ENCODE measurements at places on chromosomes 12 and 14.
A peak's percentile ranks its signal among the peaks of the same experiment; 100 is the strongest.

- DNase-seq = no peak
Measured at GRCh38 chr14:82621881-82622450, 1088.3 kb upstream of the SEL1L start.

GRCh38 chr12:104560881-104561280 is 104.1 kb downstream of the CHST11 start:
- DNase-seq = no peak

GRCh38 chr12:121005346-121005815 is 10.9 kb downstream of the C12orf43 start:
- no peak for DNase-seq

DNA sequence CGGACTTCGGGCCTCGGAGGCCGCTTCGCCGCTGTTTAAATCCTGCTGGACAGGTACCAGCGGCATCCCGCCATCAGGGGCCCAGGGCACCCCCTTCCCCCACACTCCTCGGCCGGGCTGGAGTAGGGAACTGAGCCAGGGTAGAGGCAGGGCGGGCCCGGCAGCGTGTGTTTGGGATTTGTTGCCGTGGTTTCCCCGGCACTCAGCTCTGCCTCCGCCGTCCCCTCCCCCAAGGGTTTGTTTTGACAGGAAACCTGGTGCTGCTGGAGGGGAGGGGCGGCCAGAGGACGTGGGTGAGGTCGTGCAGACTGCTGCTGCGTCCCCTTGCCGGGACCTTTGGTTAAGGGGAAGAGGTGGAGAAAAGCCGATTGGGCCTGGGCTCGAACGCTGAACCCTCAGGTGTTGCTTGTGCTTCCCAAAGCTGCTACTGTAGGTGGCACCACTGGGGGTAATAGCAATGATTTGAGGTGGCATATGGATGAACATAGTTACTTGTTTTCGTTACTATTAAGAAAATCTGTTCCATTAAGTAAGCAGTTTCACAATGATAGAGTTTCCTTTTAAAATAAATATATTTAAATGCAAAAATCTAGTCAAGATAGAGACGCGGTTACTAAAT is 778 bp downstream of the TCP11L2 start:
- no peak for DNase-seq

- no peak for DNase-seq
Measured at GRCh38 chr14:34111953-34112352, 161.1 kb upstream of the EGLN3 start.

DNA sequence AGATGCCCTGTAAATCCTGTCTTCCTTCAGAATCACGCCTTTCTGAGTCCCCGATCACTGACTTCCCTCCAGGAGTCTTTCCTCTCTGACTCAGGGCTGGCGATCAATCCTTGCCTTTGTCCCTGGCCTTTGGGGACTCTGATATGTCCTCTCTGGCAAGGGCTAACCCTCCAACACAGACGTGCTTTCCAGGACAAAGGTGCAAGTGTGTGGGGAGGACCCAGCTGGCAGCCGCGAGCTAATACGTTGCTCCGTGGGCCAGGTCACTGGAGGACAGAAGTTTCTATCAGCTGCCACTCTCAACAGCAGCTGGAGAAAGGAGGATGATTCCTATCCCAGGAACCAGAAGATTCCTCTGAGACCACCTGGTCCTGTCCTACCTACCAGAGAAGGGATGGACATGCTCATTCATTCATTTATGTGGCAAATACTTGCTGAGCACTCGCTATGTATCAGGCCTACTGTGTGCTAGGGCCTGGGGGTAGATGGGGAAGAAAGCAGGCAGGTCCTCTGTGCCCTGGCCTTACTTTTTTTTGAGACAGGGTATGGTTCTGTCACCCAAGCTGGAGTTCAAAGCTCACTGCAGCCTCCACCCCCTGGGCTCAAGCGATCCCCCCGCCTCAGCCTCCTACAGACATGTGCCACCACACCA is 8.5 kb upstream of the SCARB1 start:
- DNase-seq = no peak

GRCh38 chr14:51093371-51094281 is 1.3 kb downstream of the TRIM9 start:
- peak; percentile 50 for DNase-seq

DNA sequence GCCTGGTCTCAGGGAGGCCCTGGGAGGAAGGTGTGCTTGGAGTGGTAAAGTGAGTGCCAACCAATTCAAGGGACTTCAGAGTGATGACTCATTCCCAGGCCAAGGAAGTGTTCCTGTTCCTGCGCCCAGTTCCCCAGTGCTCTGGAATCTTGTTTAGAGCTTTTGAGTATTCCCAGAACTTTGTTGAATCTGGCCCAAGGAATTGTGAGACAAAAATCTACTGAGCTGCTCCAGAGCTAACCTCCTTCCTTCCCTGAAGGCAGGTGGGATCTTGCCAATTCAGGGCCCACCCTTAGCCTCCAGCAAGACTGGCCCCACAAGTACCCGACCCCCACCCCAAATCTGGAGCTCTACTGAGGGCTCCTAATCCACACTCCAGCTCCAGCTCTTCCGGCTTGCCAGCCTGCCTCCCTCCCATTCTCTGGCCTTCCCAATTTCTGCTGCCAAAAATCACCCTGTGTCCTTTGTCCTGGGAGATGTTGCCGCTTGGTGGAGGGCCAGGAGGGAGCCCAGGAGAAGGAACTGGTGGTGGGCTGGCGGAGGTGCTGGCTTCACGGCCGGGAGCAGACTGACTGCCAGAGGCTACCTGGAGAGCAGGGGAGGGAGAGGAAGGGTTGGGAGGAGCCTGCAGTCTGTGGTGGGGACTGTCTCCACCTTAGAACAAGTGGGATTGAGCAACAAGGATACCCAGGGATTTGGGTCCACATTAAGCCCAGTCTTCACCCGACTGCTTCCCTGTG is 2.0 kb upstream of the ATN1 start:
- peak; percentile 78 for DNase-seq

DNA sequence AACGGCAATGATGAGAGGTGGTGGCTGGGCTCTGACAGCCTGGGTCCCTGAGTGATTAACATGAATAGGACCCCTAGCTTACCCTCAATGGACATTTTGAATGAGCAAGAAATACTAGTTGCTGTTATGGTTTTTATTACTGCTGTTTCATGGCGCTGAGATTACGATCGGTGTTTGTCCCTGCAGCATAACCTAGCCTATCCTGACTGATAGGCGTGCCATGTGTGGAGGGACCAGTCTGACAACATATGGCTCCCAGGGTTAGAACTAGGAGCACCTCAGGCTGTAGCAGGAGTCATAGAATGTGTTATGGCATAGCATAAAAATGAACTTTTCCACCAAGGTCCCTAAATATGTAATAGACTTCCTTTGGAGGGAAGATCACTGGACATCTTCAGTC is 137.5 kb upstream of the HIF1A start:
- no peak for DNase-seq

DNA sequence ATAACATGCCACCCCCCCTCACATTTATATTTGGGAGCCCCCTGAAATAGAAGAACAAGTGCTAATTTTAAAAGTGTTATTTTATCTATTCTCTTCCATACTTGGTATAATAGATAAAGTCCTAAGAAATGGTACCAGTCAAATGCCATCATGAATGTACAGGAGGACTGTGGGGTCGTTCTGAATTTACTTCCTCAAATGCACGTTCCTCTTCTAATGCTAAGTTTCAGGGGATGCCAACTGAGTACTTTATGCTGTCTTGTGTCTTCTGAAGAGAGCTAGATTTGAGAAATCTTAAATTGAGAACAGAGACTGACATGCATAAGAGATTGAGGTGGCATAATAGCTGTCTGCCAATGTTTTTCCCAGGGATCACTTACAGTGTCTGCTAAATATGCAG is 59.0 kb downstream of the CFAP54 start:
- no peak for DNase-seq

- DNase-seq = no peak
Measured at GRCh38 chr12:18905134-18905533, 167.2 kb downstream of the CAPZA3 start.

DNA sequence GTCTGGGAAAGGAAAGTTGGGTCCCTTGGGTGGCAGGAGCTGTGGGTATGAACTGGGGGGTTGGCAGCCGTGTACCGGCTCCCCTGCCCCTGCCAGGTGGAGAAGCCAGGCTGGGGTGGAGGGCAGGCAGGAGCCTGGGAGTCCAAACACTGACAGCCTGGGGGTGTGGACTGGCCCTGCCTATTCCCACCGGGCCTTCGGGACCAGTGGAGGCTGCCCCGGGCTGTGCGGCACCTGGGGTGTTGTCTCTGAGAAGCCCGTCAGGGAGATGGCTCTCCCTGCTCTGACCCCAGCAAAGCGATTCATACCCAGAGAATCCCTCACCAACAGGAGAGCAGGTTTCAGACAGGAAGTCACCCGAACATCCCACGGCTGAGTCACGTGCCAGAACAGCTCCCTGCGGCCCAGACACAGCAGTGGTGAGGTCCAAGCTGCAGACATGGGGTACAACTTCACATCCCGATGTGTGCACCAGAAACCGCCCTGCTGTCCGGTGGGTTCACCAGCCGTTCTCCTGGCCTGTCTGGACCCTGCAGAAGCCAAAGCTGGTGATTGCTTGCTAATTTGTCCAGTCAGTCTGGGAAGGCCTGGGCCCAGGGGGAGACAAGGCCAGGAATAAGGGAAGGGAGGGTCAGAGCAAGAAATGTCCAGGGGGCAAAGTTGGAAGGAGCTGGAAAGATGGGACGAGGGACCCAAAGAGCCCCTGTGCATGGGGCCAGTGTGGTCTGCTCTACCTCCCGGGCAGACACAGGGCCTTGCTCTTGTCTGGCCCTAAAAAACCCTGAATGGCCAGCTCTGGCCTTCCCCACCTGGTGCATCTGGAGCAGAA is 2.1 kb upstream of the GPR132 start:
- DNase-seq = no peak

- no peak for DNase-seq
Measured at GRCh38 chr14:95260537-95261361, 59.0 kb downstream of the CLMN start.

DNA sequence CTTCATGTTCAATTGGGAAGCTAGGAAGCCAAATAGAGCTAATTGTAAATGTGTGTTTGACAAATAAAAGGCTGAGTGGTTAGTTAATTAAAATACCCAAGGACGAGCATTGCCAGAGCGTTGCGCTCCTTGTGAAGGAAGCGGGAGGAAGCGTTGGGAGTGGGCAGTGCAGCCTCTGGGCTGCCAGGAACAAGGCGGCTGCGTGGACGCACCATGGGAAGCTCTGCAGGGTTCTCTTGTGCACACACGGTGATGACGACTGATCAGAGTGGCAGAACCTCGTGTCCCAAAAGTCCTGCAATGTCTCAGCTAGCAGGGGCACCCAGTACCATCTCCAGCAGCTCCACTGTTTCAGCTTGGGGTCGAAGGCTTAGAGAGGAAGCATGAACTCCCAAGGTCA is 546.6 kb upstream of the TMEM132C start:
- no peak for DNase-seq

- no peak for DNase-seq
Measured at GRCh38 chr14:104461676-104462449, 117.7 kb upstream of the C14orf180 start.

- no peak for DNase-seq
Measured at GRCh38 chr12:50567926-50568325, 63.1 kb downstream of the DIP2B start.

DNA sequence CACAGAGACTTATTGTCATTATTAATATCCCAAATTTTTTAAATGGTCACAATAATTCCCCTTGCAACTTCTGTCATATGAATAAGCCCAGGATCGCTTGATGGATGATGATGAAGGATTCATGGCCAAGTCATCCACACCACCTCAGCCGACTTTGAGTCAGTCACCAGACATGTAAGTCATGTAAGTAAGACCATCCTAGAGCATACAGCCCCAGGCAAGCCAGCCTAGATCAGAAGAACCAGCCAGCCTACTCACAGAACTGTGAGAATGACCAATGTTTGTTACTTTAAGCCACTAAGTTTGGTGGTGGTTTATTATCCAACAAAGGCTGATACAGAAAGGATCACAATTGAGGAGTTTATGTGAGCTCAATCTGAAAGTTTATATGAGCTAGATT is 341.8 kb downstream of the NRXN3 start:
- DNase-seq = no peak

DNA sequence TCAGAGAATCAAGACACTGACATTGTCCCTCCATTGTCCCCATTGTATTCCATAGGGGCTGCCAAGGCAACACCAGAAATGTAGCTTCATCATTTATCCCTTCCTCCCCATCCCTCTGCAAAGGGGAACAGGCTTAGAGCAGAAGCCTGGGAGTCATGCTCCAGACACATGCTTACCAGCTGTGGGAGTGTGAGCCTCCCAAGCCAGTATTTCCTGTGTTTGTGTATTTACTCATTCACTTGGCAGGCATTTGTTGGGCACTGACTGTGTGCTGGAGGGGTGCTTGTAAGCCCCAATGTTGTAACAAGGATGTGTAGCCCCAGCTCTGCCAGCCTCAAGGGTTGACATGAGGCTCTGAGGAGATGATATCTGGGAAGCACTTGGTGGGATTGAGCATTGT is 46.0 kb upstream of the TCL1A start:
- no peak for DNase-seq

- DNase-seq = no peak
Measured at GRCh38 chr12:28893856-28894255, 255.2 kb upstream of the FAR2 start.

GRCh38 chr14:72644758-72645489 is 249.0 kb downstream of the DPF3 start:
- no peak for DNase-seq

GRCh38 chr14:81728447-81728846 is 194.8 kb upstream of the SEL1L start:
- DNase-seq = no peak

GRCh38 chr14:63392236-63392635 is 73.5 kb upstream of the GPHB5 start:
- DNase-seq = no peak

GRCh38 chr12:5034603-5035002 is 9.1 kb upstream of the KCNA5 start:
- no peak for DNase-seq

DNA sequence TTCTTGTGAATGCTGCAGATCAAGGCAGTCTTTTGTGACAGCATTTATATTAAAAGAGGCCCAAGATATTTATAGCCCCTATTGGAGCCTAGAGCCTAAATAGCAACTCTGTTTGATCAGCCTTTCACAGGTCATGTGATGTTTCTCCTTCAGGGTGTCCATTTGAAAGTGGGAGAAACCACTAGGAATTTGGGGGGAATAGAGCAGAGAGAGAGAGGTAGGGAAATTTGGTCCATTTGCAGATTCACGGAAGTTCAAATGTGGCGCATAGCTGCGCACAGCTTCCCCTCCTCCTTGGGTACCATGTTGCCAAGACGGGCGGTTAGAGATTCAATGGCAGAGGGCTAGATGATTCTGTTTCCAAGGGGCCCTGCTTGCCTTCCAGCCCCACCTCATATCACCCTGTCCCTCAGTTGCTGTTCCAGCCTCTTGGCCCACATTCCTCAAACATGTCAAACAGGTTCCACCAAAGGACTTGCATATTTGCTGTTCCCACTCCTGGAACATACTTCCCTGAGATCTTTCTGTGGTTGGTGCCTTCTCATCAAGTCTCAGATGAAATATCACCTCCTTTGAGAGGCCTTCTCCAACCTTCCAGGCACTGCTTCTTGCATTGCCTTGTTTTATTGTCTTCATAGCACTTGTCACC is 220.8 kb downstream of the CHST11 start:
- DNase-seq = no peak

DNA sequence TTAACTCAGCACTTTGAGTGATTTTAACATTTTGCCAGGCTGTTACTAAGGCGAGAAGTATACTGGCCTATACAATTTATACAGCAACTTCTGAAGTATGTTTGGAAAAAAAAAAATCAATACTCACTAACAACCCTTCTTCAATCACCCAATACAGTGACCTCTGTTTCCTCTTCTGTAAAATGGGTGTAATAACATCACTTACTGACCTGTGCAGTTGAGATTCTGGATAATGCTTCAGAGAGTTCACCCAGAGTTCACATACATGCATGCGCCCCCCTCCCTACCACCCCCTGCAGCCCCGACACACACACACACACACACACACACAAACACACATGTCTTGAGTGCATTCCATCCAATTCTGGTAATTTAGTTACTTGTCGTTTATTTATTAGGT is 9.1 kb downstream of the PAH start:
- DNase-seq = no peak

All from NCI-H446 treated with DMSO at 0.1 percent for 48 hours (cell line).